Hematopoietic multipotent progenitor cell (in vitro differentiated cells): ENCODE measurements at places on chromosomes 3 and 15.

DNA sequence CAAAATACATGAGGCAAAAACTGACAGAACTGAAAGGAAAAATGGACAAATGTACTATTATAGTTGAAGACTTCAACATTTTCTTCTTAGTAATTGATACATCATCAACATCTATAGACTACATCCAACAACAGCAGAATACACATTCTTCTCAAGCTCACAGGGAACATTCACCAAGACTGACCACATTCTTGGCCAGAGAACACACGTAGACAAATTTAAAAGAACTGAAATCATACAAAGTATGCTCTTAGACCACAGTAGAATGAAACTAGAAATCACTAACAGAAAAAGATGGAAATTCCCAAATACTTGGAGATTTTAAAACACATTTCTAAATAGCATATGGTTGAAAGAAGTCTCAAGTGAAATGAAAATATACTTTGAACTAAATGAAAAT is 55.1 kb upstream of the NSMCE3 start:
- DNase-seq = no peak

- DNase-seq = no peak
Measured at GRCh38 chr15:48266024-48266689, 60.1 kb downstream of the SLC12A1 start.

- DNase-seq = peak; percentile 92
Measured at GRCh38 chr15:39580117-39580484, 778 bp upstream of the THBS1 start.

DNA sequence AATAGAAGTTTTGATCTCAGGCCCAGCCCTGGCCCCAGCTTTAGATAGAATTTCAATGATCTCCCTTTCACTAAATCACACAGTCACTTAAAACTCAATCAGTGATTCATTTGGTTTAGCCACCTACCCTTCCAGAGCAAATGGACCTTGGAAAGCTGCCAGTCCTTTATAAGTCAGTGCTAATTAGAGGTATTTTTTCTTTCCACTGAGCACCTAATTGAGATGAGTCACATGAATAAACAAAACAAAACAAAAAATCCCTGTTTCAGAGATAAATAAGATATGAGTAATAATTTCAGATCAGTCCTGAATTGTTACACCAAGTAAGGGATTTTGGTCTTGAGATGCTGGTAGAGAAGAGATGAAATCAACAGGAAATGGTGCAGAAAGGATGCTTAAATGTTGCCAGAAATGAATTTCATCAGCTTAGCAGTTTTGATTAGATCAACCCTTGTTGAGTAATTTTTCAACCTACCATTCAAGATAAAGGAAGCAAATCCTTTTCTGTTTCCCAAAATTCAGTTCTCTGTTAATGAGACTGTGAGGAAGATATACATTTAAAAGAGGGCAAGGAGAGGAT is 352.0 kb upstream of the COL8A1 start:
- no peak for DNase-seq

DNA sequence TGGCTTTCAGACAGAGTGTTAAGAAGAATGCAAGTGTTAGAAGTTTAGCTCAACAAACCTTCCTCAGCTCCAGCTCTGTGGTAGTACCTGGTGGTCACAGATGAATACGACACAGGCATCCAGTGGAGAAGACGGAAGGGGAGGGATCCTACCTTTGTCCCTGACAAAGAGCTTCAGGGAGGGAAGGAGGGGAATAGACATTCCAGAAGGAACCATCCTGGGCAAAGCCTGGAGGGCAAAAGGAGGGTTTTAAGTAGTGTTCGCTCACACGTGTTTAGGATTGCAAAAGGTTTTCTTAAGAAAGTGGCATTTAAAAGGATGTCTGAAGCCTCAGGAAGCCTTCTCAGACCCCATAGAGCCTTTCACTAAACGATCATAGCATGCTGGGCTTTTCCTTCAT is 2.8 kb downstream of the CHCHD4 start:
- DNase-seq = no peak

GRCh38 chr15:20340331-20340811 is 201.2 kb downstream of the GOLGA6L6 start:
- DNase-seq = no peak

DNA sequence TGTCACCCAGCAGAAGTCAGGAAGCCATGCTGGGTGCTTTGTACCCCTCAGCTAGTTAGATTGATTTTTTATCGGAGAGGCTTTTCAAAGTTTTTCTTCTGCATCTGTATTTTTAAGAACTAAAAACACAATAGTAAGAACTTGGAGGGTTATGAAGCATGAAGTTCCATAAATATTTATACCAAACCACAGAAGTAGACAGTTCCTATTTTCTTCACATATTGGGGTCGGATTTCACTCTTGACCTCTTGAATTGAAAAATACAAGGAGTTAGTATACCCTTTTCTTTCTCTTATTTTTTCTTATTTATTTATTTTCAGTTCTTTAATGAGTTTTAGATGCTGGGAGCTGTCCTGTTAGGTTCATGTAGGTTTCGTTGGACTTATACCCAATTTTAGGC is 35.1 kb downstream of the SLC25A26 start:
- no peak for DNase-seq

DNA sequence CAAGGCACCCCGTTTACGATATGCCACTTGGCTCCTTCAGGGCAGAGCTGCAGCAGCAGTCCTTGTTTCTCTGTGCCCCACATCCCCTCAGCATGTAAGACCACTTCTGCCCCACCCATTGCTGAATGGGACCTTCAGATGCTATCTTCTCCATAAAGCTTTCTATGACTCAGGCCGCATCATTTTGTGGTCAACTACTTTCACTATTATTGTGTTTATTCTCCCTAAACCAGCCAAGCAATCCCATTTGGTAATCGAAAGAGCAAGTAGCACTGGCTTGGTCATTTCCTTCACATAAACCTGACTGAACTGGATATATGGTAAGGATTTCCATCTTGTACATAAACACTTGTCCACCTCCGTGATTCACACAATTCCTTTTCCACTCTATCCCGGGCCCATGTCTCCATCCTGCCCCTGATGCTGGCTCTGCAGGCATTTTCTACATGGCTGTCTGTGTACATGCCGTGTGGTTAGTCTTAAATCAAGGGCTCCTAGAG is 25.7 kb downstream of the LIPC start:
- no peak for DNase-seq

- DNase-seq = peak; percentile 91
Measured at GRCh38 chr15:73964736-73965093, 27.4 kb downstream of the STOML1 start.

DNA sequence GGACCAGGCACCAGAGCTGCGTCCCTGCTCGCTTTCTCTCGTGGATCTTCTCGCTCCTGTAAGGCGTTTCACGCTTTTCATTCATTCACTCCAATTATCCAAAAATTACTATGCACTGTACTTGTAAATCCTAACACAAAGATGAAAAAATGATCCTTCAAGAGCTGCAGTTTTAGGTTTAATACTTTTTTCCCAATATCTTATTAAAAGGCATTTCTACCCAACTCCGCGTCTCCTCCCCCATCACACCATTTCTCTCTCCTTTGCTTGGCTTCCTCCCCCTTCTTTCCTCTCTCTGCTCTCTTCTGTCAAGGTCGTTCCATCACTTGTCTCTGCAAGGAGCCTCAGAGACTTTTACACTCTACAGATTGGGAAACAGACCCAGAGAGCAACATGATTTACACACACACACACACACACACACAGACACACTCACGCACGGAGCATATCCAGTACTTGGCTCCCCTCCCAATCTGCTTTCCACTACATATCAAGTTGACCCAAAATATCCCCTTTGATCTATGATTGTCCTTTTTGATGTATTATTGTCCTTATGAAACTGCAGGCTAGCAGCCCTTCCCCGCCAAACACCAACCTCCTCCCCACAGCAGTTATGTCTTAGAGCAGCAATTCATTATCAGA is 479 bp upstream of the CLDN1 start:
- no peak for DNase-seq

GRCh38 chr3:151169262-151169947 is 33.6 kb downstream of the GPR171 start:
- DNase-seq = no peak

GRCh38 chr3:52873433-52874159 is 23.8 kb downstream of the STIMATE start:
- no peak for DNase-seq

DNA sequence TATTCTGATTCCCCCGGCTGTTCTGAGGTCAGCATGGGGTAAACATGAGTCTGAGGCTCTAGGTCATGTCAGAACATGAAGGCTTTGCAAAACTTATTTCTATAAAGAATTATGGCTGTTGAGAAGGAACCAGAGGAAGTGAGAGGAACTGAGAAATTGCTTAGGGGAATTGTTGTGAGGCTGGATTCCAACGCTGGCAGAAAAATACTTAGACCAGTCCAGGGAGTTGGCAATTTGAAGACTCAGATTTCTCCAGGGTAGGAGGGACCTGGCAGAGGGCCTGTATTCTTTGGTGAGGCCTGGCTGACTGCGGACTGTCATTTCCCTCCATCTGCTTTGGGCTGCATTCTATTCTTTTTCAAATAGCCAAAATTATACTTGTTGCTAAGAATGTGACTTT is 155.5 kb downstream of the PLD1 start:
- DNase-seq = no peak

DNA sequence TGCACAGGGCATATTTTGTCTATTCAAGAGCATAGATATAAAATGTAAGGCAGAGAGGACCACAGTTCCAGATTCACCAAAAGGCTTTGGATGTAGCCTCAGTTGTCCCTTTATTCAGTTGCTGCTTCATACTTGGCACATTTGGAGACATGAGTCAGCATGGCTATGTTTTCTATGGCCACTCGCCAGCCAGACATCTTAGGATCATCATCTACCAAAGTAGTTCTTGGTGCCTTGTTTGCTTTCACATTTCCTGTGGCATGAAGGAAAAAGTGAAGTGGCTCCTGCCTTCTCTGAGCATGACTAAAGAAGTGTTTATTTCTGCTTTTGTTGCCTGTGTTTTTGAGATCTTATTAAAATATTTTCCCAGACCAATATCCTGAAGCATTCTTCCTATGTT is 7.2 kb downstream of the SUSD5 start:
- no peak for DNase-seq

DNA sequence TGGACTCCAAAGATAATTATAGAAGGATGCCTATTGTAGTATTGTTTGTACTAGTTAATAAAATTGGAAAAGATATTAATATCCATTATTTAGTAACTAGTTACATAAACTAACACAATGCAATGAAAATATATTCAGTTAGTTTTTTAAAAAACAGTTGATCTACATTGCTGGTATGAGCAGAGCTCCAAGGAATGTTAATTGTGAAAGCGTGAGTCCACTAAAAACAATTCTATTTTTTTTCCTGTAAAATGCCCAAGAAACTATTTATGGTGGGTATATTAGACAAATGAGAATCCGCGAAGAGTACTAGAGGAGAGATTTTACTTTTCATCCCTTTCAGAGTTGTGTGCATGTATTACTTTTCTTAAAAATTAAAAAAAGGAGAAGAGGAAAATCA is 104.3 kb downstream of the MCTP2 start:
- DNase-seq = no peak

GRCh38 chr3:52481819-52482521 is 13.2 kb upstream of the STAB1 start:
- no peak for DNase-seq

DNA sequence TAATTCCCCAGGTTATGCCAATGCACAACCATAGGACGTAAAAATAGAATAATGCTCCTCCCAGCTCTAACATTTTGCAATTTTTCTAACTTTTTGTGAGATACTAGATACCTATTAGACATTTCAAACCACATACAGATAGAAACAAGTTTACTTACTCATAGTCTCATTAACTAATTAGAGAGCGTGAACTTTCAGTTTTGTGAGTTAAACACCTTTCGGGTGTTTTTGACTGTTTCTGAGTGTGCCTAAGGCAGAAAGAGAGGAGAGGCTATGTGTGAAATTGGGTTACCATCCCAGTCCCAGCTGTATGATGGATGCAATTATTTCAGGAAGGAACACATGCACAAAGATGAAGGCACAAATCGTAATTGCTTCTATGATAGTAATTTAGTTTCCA is 300.4 kb upstream of the POU1F1 start:
- DNase-seq = no peak

DNA sequence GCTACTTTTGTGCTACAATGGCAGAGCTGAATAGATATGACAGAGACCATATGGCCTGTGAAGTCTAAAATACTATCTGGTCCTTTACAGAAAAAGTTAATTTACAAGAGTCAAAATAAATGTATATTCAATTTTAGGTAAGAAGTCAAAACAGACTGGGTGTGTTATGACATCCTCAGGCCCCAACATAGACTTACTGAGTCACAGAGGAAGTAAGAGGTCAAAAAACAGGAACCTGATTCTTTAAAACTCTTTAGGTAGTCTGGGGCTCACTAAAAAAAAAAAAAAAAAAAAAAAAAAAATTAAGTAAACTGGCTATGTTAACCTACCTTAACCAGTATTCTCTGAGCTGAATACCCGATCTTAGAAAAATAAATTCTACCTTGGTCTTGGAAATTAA is 13.1 kb downstream of the DNAAF4 start:
- DNase-seq = peak; percentile 36

GRCh38 chr3:14434126-14434497 is 31.7 kb downstream of the SLC6A6 start:
- no peak for DNase-seq
